ENCODE measurements at places on chromosomes 1 and 21. TPM values are rescaled to one million over a fixed set of nuclear protein-coding genes. Genes with fewer than 3 reads are reported as not detected.

- H3K4me3 ChIP-seq = no peak overlapping the region
- H3K36me3 ChIP-seq = peaks cover 32% of the 10 kb centered on the region
- DNase-seq = no peak
- peaks cover 11% of the 10 kb centered on the region for H3K4me1 ChIP-seq
- H3K27ac ChIP-seq = peak overlapping the region; percentile 7
- H3K27me3 ChIP-seq = no peaks in the 10 kb centered on the region
These were observed 33.0 kb upstream of the MTF1 start for GRCh38 chr1:37892151-37893047.

GRCh38 chr1:4976859-4977440, 322.5 kb downstream of the AJAP1 start:
- no peaks in the 10 kb centered on the region for H3K4me1 ChIP-seq
- H3K27me3 ChIP-seq = peaks cover 28% of the 10 kb centered on the region
- no peak overlapping the region for H3K27ac ChIP-seq
- DNase-seq = no peak

DNA sequence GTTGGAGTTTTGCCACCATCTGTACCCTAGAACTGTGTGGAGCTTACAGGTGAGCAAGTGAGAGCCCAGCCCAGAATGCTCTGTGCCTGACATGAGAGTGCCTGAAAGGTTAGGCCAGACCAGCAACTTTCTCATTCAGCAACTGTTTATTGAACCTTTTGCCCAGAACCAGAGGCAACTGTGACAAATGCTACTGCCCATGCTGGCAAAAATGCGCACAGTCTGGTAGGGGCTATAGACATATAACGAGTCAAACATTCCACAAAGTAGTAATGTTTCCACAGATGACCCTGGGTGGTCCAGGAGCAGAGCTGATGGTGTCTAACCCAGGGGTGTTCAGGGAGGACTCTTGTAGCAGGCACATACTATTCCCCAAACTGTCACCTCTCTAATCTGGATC, 56.0 kb upstream of the GCLM start:
- H3K27me3 ChIP-seq = no peaks in the 10 kb centered on the region
- H3K4me1 ChIP-seq = no peaks in the 10 kb centered on the region
- DNase-seq = no peak
- no peak overlapping the region for H3K4me3 ChIP-seq

GRCh38 chr1:87202922-87203655, 125.6 kb upstream of the LMO4 start:
- no peak overlapping the region for H3K27ac ChIP-seq
- DNase-seq = peak; percentile 37
- H3K27me3 ChIP-seq = no peaks in the 10 kb centered on the region
- no peaks in the 10 kb centered on the region for H3K4me1 ChIP-seq
- H3K36me3 ChIP-seq = no peaks in the 10 kb centered on the region
- peak overlapping the region; percentile 18 for H3K4me3 ChIP-seq

GRCh38 chr1:59046730-59047157, 250.2 kb upstream of the FGGY start:
- H3K36me3 ChIP-seq = no peaks in the 10 kb centered on the region
- peaks cover 11% of the 10 kb centered on the region for H3K4me1 ChIP-seq
- no peaks in the 10 kb centered on the region for H3K27me3 ChIP-seq
- H3K27ac ChIP-seq = peak overlapping the region; percentile 51
- DNase-seq = peak; percentile 36

DNA sequence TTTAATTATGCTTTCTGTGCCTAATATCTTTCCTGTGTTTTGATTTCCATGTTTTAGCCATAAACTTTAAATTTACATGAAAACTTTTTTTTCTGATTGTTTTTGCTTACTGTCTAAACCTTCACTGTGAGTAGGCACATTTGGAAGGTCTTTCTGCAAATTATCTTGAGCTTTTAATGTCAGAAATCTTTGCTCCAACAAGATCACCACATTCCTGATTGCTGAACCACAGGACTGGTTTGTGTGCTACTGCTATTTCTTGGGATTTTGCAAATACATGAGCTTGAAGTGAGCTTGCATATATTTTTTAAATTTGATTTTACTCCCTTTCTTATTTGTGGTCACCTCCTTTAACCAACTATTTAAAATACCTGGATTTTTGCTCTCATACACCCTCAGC, 61.3 kb downstream of the PTBP2 start:
- no peak overlapping the region for H3K4me3 ChIP-seq
- H3K4me1 ChIP-seq = peaks cover 6% of the 10 kb centered on the region
- DNase-seq = no peak
- H3K27me3 ChIP-seq = no peaks in the 10 kb centered on the region
- H3K36me3 ChIP-seq = peaks cover 75% of the 10 kb centered on the region
- H3K27ac ChIP-seq = no peak overlapping the region

DNA sequence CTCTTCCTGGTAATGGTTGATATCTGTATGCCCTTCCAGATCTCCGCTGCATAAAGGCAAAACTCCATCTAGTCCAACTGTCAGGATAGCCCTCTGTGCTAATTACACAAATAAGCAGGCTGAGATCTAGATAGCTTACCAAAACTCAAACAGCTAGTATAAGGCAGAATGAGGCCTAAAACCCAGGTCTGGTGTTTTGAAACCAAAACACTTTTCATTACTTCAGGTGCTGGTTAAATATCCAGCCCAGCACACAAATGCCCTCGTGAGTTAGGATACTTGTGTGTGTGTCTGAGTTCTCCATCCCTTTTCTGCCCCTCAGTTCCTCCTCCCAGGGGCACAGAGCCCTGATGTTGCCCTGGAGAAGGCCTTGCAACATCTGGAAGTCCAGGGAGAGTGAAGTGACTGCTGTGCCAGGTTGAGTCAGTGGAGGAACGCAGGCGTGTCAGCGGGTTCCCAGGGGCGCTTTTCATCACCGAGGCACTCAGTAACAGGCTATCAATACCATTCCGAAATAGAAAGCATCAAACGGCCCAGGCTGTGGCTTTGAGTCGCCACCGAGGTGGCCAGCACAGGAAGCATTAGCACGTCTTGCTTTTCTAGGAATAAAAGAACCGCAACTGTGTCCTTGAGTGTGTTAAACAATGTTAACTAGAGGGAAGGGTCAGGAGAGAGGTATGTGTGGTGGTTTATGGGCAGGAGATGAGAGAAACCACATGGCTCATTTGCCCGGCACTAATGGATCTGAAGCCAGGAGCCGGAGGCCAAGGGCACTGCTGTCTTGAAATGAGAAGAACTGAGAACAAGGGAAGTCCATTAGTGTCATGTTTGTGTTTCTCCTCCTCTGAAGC, 90.7 kb upstream of the WLS start:
- peaks cover 50% of the 10 kb centered on the region for H3K4me1 ChIP-seq
- no peak for DNase-seq
- no peaks in the 10 kb centered on the region for H3K36me3 ChIP-seq
- no peak overlapping the region for H3K4me3 ChIP-seq
- H3K27ac ChIP-seq = peak overlapping the region; percentile 59

GRCh38 chr1:160032165-160032820, 503 bp upstream of the PIGM start:
- no peaks in the 10 kb centered on the region for H3K27me3 ChIP-seq
- peak overlapping the region; percentile 84 for H3K27ac ChIP-seq
- no peaks in the 10 kb centered on the region for H3K36me3 ChIP-seq
- H3K4me3 ChIP-seq = peak overlapping the region; percentile 81
- peaks cover 24% of the 10 kb centered on the region for H3K4me1 ChIP-seq
- DNase-seq = no peak

- peak overlapping the region; percentile 94 for H3K27ac ChIP-seq
- no peaks in the 10 kb centered on the region for H3K36me3 ChIP-seq
- no peaks in the 10 kb centered on the region for H3K27me3 ChIP-seq
- DNase-seq = peak; percentile 79
These were observed 141.1 kb downstream of the TOMM20 start for GRCh38 chr1:234987415-234988154.

DNA sequence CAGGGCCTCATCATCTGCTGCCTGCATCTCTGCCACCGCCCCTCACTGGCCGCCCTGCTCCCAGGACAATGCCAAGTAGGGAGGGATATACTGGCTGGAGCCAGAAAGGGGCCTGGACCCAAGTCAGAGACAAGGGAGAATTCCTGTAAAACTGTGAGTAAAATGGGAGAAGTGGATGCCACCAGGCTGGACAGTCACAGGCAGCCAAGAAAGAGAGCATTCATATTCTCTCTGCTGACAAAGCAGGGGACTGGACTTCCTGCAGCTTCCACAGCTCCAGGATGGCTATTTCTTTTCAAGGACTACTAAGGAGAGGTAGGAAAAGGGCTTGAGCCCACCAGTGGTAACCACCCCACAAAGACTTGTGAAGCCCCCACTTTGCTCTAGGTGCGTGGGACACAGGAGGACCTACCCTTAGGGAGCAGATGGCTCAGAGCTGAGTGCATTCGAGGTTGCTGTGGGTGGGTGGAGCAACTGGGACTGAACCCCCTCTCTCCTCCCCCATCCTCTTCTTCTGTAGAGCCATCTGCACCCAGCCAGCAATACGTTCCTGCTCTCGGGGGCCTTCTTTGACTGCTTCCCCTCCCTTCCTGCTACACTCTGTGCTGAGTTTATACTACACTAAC, 57.5 kb downstream of the GLIS1 start:
- no peak overlapping the region for H3K27ac ChIP-seq
- H3K27me3 ChIP-seq = no peaks in the 10 kb centered on the region
- no peaks in the 10 kb centered on the region for H3K4me1 ChIP-seq
- no peaks in the 10 kb centered on the region for H3K36me3 ChIP-seq
- no peak overlapping the region for H3K4me3 ChIP-seq
- DNase-seq = no peak

GRCh38 chr1:15046487-15047165, 106.9 kb upstream of the TMEM51 start:
- no peak overlapping the region for H3K27ac ChIP-seq
- H3K4me3 ChIP-seq = no peak overlapping the region
- no peaks in the 10 kb centered on the region for H3K36me3 ChIP-seq
- no peaks in the 10 kb centered on the region for H3K4me1 ChIP-seq
- no peaks in the 10 kb centered on the region for H3K27me3 ChIP-seq
- DNase-seq = peak; percentile 89

DNA sequence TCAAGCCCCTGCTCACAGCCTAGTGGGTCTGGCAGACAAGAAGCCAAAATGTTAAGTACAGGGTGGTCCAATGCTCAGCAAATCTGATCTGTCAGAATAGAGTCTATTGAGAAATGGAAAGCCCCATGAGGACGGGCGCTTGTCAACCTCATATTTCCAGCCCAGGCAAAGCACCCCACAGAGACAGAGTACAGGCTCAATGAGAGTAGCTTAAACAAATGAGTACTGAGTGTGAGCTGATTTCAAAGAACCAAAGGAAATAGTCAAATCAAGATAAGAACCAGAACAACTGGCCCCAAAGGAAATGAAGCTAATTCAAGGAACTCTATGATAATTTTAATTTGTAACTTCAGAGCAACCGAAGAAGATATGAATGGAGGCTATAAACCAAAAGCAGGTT, 44.6 kb upstream of the SLC30A1 start:
- peaks cover 6% of the 10 kb centered on the region for H3K4me1 ChIP-seq
- H3K27ac ChIP-seq = no peak overlapping the region
- no peak overlapping the region for H3K4me3 ChIP-seq
- no peak for DNase-seq
- H3K36me3 ChIP-seq = no peaks in the 10 kb centered on the region
- no peaks in the 10 kb centered on the region for H3K27me3 ChIP-seq

GRCh38 chr1:100542285-100542684, 4.3 kb downstream of the GPR88 start:
- H3K4me3 ChIP-seq = no peak overlapping the region
- no peak overlapping the region for H3K27ac ChIP-seq
- H3K27me3 ChIP-seq = peaks cover 28% of the 10 kb centered on the region
- DNase-seq = no peak

FAM72C gene
- total RNA-seq = 1.8 TPM

LPAR3 gene
- 2.0 TPM for total RNA-seq

PTPRC gene
- 36.8 TPM for total RNA-seq

Data from stomach (tissue), 19 donors.